ENCODE measurements at places on chromosomes 4 and X.

- DNase-seq = no peak
Observed at GRCh38 chr4:73259571-73260090, 1.0 kb upstream of the ANKRD17 start.

DNA sequence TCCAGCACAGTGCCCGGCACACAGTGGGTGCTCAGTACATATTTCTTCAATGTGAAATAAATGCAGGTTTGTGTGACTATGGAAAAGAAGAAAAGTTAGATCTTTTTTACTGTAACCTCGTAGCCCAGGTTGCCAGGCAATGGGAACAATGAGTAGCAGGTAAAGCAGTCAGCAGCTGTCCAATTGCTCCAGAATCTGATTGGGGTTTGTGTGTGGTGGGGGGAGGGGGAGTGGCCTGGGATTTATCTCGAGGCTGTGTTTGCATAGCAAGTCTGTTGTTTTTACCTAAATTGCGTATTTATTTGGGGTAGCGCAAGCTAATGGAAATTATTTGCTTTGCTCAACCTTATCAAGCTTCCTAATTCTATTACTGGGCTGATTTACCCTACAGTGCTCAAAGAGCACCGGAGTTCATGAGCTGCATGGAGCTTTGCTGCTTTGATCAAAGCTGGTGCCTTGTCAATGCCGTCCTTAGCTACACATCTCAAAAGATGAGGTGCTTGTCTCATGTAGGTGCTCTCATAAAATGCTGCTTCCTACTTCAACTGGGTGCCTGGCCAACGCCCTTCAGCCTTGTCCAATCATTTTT lies 145.0 kb upstream of the DGKK start:
- DNase-seq = no peak

DNA sequence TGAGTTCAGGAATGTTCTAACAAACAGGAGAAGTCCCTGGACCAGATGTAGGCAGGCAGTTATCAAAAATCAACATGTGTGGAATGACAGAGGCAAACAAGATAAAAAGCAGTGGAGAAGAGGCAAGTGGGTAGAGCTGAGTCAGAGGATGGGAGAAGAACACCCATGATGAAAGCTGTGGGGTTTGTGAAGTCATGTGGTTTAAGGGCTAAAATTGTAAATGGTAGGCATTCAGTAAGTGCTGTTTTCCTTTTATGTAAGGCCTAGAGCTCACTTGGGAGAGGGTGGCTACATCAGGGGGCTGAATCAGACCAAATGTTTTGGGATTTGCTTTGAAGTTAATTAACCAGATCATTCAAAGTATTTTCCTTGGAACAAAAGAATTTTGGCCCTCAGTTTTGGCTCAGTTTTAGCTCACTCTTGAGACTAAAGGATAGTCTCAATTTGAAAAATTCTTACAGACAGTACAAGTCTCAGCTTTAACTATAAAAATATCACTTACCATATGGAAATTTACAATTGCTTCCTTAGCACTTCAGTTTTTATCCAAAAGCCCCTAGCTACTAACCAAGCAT lies 114.5 kb upstream of the PCDH7 start:
- no peak for DNase-seq

DNA sequence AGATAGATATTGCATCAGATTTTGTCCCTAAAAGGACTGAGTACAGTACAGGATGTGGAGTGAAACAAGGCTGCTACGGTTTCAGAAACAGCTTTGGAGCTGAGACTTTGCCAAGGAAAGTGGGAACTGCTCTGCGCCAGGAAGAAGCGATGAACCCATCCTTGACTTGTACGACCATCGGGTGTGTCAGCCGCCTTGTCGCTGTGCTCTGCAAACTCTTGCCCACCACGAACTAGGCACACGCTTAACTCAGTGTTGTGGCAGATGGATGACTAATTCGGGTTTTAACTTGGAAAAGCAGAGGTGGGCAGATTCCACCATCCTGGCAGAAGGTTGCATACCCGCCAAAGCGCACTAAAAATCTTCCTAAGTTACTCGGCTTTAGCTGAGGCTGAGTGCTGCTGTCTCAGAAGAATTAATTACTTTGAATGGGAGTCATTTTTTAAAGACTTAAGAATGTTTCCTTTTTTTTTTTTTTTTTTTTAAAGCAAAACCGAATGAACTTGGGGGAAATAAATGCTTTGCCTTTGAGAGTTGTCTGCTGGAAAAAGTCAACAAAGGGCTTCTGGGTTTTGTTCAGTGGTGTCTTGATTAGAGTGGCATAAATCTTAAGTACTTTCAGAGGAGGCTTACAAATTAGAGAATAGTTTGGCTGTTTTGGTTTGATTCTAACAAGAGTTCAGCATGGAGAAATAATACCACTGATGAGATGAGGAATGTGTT lies 69.5 kb downstream of the SHROOM2 start:
- DNase-seq = no peak

DNA sequence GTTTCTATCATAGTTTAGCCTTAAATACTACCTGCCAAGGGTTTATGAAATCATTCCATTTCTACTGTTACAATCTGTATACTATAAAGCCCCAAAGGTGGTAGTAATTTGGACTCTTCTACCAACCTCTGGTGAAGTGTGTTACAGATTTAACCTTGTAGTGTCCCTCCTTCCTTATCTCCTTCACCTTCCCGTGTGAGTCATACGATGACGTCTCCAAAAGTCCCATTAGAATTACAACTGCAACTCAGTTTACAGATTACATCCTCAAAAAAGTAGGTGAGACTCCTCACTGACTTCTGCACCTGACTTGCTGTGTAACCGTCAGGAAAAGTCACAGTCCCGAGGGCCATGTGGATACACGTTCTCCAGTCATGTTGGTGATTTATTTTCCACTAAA lies 219.0 kb downstream of the DCTD start:
- DNase-seq = no peak

DNA sequence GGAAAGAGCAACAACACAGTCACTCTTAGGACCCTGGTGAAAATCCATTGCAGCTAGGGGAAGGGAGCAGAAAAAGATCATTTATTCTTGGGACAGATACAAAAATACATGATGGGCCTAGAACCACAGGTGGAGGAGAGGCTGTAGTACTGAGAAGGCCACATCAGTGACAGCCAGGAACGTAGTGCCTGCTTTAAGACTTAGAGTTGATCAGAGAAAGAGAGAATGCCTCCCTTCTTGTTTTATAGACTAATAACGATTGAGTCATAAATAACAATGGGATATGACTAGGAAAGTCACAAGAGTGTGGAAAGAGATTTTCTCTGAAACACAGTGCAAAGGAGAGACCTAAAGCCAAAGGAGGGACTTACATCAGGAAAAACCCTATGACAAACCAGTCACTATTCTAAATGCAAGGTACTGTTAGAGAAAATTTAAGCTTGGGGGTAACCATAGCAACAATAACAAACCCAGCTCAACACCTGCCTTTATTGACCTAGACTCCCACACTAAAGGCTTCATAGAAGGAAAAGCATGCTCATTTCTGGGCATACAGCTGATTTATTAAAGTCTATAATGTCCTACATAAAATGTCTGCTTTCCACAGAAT lies 1015.0 kb upstream of the GRID2 start:
- DNase-seq = no peak

- DNase-seq = no peak
Observed at GRCh38 chr4:74428276-74428675, 16.7 kb upstream of the AREG start.

GRCh38 chr4:4200624-4201023 lies 26.1 kb downstream of the OTOP1 start:
- DNase-seq = no peak

DNA sequence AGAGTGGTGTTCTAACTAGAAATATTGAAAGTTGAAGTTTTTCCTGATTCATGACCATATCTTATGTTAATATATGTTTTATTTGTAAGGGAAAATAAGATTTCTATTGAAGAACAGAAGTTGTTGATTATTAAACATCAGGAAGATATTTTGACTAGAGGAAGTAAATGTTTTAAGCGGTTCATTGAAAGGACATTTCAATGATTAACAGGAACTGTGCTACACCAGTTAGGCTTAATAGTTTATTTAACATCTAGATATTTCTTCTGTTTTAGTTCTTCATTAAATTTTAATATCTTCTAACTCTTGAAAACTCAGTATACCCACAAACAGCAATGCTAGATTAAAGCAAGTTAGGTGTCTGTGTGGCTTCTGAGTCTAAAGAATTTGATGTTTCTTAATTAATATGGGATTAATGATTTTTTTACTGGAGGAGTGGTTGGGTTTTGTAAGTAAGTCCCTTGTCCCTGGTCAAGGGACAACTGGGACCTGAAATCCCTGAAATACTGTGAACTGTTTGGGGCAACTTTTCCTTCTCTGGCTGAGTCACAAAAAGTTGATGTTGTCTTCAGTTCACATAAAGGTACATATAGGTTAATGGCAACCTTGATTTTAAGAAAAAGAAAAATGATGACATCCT lies 42.9 kb upstream of the CYP4V2 start:
- no peak for DNase-seq

DNA sequence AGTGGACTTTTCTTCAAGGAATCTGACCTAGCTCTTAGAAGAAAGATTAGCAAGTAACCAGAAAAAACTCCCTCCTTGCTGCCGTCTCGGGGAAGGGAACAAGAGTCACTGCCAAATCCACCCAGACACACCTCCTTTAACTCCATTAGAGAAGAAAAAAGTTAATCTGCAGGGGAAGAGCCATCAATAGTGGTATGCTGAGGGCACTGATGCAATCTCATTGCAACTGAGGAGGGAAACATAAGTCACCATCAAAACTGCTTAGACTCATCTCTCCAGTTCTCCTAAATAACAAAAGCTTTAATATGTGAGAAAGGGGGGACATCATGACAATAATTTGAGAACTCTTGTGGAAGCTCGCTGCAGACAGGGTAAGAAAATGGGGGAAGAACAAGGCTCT lies 49.3 kb upstream of the MAGED4B start:
- DNase-seq = no peak

DNA sequence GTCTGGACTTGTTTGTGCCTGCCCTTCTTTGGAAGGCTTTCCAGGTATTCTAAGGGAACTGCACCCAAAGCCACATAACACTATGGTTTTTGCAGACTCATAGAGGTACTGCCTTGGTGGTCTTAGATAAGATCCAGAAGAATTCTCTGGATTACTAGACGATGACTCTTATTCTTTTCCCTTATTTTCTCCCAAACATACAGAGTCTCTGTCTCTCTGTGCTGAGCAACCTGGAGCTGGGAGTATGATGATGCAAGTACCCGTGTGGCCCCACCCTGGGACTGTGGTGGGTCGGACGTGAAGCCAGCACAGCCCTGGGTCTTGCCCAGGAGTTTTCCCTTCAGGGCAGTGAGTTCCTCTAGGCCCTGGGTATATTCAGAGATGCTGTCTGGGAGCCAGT lies 1342.4 kb upstream of the TENM3 start:
- DNase-seq = no peak

DNA sequence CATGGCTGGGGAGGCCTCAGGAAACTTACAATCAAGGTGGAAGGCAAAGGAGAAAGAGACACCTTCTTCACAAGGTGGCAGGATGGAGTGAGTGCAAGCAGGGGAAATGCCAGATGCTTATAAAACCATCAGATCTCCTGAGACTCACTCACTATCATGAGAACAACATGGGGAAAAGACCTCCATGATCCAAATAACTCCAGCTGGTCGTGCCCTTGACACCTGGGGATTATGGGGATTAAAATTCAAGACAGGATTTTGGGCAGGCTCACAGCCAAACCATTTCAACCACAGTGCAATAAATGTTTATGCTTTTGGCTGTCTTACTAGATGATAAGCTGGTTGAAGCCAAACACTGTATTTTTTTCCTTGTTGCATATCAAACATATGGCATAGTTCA lies 1112.4 kb downstream of the STIM2 start:
- no peak for DNase-seq
